ENCODE measurements at places on chromosomes 4 and X.

DNA sequence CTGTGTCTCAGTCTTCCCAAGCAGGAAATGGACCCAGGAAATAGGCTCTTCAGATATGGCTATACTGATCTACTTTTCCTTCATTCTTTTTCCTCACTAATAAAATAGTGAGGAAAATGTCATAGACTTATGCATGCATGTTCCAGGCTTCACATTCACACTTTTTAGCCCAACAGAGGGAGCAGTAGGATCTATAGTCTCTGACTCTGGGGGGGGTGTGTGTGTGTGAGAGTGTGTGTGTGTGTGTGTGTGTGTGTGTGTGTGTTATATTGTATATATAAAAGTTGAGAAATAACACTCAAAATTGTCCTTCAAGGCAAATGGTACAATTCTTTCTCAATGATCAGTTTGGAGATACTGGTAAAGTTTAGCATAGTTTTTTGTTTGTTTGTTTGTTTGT, 297.2 kb upstream of the GALNT7 start:
- DNase-seq, result no peak

DNA sequence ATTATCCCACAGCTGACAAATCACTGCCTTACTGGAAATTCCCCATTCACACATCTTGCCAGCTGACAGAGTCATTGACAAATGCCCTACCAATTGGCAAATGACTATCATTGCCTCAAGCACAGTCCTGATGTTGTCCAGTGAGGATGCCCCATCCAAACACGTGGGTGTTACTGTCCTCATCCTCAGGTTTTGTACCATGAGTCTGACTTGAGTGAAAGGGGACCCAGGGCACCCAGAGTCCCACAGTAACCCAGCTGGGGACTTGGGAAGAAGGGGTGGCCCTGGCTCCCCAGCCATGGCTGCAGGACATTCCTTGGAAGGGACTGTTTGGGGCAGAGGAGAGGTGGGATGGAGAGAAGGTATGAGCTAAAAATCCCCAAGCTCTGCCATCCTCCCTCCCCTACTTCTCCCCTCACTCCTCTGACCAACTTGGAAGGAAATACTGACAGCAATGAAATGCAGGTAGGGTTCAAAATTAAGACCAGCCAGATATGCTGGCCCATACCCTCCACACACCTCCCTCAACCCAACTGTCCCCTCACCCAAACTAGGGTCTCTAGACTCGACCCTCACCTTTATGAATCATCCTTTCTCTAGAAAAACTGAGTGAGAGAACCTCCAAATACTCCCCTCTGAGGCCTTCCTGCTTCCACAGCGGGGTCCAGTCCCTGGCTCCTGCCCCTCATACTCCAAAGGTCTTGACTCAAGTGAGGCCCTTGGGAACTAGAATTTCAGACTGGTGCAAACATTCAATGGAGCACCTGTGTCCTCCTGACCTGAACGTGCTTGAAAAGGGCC, 5.1 kb downstream of the TIMP1 start:
- no peak for DNase-seq

DNA sequence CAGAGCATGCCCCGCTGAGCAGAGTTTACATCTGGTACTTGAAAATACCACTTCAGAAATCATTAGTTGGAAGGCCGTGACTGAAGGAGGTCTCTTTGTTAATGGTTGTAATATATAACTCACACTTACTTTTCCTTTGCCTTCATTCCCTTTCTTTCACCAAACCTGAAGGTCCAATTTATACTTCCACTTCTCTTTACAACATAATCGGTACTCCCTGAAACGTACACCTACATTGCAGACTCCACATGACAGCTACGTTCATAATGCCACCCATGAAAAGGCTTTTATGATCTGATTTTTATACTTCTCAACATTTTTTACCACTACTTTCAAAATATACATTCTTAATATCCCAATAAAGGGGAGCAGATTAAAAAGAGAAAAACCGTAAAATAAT, 298.7 kb downstream of the C4orf33 start:
- no peak for DNase-seq

DNA sequence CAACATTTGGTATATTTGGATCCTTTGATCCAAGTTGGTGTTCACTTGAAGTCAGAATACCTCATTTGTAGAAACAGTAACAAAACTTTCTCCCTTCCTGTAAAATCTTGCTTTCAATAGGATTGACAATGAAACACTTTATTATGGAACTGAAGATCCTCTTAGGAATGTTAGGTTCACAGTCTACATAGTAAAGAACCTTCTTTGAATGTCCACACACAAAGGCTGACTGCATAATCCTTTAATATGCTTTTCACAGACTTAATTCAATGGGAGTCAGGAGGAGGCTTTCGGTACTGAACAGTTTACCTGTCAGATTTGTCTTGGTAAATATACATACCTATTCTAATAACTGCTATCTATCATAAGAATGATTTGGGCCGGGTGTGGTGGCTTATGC, 188.5 kb downstream of the SPRY1 start:
- DNase-seq, result no peak

GRCh38 chr4:109179061-109179460, 123.4 kb downstream of the COL25A1 start:
- no peak for DNase-seq

DNA sequence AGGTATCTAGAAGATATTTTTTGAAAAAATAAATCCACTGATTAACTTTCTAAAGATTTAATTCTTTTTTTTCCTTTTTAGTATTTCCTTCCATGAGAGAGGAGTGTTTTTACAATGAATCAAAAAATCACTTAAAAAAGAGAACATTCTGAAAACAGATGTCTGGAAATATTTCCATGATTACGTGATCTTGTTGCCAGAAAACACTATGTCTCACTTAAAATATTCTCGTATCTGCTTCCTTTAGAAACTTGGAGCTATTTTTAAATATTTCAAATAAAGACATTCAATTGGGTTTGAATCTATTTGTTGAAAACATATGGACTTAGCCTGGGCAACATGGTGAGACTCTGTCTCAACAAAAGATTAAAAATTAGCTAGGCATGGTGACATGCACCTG, 232.8 kb upstream of the RASGEF1B start:
- DNase-seq, result no peak

All from ACHN (cell line).